IPS-NIHi11 (cell line): ENCODE measurements at places on chromosomes 12 and 14.
A peak's percentile ranks its signal among the peaks of the same experiment; 100 is the strongest.

GRCh38 chr12:77685112-77685511, 145.6 kb upstream of the NAV3 start:
- DNase-seq = peak; percentile 38

DNA sequence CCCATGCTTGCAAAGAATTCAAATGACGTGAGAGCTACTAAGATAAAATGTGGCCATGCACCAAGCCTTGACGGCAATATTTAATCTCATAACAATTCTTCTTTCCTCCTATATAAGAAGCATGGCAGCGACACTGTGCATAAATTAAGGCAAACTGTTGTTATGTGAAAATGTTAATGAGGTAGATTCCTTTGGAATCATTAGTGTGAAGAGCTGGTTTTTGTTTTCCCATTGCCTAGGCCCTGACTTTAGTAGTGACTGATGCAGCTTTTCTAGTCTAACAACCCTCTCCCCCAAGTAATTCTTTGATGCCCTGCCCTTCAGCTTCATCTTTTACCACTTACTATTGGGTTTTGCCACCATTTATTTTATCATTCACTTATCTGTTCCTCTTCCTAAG, 10.6 kb upstream of the PSEN1 start:
- DNase-seq = peak; percentile 17

DNA sequence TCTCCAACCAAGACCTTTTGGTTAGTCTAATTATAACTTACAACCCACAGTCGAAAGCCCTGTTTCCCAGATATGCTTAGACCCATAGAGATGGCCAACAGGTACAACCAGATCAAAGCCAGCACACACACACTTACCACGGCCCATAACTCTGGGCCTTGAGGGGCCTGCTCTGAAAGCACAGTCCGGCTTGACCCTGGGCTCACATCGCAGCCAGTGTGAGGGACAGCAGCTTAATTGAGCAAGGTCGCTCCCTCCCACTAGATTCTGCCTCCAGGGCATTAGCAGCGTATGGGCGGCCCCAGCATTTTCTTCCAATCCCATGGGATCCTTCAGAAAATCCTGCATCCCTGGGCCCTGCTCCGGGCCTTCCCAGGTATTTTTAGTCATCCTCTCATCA, 157.4 kb upstream of the FKBP4 start:
- no peak for DNase-seq

- DNase-seq = peak; percentile 56
These were observed 119.4 kb downstream of the CAND1 start for GRCh38 chr12:67388331-67389138.

GRCh38 chr12:124238886-124239285, 56.0 kb upstream of the RFLNA start:
- no peak for DNase-seq

DNA sequence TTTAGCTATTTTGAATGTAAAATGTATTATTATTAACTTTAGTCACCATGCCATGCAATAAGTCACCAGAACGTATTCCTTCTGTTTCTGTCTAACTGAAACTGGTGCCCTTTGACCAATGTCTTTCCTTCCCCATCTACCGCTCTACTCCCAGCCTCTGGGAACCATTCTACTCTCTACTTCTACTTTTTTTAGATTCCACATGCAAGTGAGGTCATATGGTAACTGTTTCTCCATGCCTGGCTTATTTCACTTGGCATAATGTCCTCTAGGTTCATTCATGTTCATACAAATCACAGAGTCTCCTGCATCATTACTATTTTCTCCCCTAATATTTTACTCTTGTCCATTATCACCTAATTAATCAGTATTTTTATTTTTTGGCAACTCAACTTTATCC, 160.1 kb downstream of the TMX1 start:
- DNase-seq = no peak

DNA sequence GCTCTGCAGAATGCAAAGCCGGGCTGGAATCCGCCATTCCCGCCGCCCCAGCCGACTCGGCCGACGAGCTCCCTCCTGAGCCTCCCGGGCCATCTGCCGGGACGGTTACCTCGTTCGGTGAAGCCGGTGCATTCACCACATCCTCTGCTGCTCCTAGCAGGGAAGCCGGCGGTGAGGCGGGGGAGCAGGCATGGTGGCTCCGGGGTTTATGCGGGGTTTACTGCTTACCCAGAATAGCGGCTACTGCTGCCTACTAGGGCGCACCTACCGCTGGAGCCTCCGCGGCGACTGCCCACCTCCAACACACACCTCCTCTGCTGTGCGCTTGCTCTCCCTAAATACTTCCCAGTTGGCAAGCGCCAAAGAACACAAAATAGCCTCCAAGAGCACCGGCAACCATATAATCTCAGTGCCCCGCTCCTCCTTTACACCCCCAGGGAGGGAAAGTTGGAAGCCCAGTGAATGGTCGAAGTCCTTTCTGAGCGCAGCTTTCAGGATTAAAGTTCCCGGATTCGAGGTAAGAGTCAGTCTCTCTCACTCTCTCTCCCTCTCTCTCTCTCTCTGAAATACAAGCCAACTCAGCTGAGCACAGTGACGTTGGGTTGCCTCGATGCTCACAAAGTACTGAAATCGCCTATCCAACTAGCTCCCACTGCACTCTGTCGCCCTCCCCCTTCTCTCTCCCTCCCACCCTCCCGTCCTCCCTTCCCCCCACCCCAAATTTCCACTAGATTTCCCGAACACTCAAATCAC, at the start of gene TBX5:
Gene TBX5 (minus strand): TSS at position 626 of the 753 bp plus-strand sequence. CDS start 2,246 bp downstream, outside the sequence.
- DNase-seq = no peak

GRCh38 chr12:82299319-82300025, 58.7 kb downstream of the CCDC59 start:
- peak; percentile 7 for DNase-seq

DNA sequence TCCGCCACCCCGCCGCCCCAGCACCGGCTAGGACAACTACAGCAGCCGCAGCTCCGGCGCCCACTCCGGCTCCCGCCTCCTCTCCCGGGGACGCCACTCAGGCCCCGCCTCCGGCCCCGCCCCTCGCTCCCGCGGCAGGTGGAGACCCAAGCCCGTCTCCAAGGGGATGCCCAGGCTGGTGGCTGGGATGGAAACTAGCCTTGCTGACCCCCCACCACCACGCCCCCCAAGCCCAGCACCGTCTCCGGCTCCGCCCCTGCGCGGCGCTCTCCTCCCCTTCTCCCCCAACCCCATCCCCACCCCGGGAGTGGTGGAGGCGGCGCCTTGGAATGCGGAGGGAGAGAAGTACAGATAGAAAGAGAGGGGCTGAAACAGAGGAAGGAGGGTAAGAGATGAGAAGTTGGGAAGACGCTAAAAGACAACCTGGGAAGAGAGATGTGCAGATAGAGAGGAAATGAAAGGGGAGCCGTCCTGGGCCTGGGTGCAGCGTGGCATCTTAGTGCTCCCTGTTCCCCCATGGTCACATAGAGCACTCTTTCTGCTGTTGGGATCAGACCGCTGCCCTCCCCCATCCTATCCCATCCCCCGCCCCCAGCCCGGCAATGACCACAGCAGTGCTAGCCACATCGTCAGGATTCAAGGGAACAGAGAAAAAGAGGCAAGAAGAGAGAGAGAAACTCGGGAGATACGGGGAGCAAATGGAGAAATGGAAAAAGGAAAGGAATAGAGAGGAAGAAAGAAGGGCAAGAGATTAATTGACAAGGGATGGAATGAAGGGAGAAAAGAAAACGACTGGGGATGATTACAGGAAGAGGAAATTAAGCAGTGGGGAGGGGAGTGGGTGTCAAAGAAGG, at the start of gene ITGA7:
Gene ITGA7 (minus strand): TSS at position 64 of the 854 bp plus-strand sequence. CDS start 222 bp downstream, outside the sequence.
- peak; percentile 98 for DNase-seq

DNA sequence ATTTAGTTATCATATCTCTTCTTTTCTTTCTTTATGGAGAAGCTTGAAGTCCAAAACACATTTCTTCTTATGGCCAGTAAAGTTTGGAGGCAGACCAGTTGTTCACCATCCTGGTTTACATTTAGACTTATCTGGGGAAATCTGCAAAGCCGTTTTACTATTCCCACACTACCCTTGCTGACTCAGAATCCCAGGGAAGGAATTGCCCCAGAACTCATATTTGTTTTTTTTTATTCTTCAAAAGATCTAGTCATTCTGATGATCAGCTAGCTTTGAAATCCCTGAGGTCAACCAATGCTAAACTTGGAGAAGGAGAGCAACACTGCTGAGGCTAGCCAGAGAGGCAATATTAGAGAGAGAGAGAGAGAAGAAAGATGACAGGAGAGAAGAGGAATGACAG, 12.3 kb upstream of the LMO3 start:
- DNase-seq = no peak

- DNase-seq = no peak
These were observed 249.2 kb downstream of the PAWR start for GRCh38 chr12:79441534-79441933.

DNA sequence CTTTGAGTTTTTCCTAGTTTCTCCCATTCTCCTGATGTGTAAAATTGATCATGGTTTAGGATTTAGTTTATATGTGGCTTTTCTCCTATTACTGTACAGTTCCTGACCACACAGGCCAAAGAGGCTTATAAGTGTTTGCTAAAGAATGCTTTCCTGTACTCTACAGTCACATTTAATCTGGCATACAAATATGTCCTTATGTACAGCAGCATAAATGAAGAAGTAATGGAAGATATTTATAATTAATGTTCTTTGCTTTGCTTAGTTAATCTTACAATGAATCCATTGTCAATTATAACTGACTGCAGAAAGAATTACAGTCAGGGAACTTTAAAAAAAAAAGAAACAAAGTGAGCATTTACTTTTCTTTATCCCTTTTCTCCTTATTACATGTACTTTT, 293.9 kb downstream of the KCNC2 start:
- no peak for DNase-seq

DNA sequence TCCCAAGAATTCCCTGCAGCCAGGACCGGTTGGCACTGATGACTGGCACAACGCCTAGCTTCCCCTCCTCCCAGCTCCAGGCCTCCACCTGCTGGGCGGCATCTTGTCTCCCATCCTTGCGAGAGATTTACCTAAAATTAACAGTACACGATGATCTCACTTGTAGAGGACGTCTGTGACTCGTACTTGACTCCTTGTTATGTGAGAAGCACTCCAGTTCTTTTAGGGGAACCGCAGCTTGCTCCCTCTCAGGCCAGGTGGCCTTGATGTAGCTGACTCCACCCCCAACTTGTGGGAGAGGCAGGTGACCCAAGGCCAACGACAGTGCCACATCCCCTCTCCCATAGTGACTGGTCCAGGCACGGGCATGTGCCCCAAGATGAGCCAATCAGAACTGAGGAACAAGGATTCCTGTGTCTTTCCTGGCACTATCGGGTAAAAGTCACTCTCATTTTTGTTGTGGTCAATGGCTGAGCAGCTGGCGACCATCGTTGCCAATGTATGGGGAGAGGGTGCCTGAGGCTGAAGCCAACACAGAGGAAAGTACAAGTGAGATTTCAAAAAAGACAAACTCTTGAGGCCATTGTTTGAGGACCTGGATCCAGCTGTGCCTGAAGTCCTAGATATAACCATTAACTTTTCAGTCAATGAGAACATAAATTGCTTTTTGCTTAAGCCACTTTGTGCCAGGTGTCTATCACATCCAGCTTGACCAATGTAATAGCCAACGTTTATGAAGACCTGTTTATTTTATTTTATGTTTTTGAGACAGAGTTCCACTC, 208.7 kb downstream of the RBM19 start:
- DNase-seq = peak; percentile 44

- DNase-seq = no peak
These were observed 743.5 kb downstream of the DIO2 start for GRCh38 chr14:79467835-79468234.

DNA sequence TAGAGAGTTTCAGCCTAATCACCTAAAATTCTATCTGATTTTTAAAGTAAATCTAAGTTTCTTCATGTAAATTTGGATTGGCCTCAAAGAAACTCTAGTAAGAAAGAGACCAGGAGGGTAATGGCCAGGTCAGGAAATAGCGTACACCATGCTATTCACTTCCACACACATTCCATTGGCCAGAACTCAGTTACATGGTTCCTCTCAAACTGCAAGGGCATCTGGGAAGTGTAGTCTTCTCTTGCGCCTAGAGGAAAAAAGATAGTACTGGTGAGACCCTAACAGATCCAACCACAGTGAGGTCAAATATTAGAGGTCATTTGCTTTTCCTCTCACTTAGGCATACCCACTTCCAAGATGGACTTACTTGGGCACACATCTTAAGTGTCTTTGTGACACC, 39.1 kb downstream of the MBIP start:
- no peak for DNase-seq

GRCh38 chr14:27164139-27164538, 566.3 kb upstream of the NOVA1 start:
- DNase-seq = no peak

GRCh38 chr14:97185186-97185585, 388.0 kb downstream of the VRK1 start:
- DNase-seq = peak; percentile 36

GRCh38 chr14:68820999-68821683, 28.3 kb upstream of the ZFP36L1 start:
- no peak for DNase-seq

GRCh38 chr12:109544955-109545531, 28.3 kb downstream of the MMAB start:
- no peak for DNase-seq

DNA sequence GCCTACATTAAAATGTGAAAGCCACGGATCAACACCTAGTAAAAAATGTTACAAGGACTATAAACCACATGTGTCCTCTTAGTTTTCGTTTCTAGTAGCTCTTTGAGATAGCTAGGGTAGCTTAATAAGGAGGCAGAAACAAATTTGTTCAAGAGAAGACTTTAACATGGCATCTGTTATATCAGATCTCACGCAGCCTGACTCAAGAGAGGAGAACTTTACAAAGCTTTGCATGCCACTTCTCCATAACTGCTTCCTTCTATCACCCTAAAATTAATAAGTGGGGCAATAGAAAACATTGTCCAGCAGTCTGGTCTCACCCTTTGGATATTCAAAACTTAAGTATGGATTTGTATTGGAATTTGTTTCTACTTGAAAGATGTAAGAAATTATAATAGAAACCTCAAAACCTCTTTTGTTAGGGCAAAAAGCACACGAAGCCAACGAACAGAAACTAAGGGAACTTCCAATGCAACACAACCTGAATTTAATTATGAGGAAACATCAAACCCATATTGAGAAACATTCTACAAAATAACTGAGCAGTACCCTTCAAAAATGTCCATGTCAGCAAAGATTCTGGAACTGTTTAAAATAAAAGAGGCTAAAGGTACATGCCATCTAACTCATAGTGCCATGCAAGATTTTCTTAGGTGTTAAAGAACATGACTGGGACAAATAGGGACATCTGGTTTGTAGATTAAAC, 194.8 kb downstream of the LRIG3 start:
- DNase-seq = no peak

GRCh38 chr12:69274861-69275260, 35.5 kb downstream of the CPSF6 start:
- no peak for DNase-seq

GRCh38 chr12:77630344-77630743, 200.3 kb upstream of the NAV3 start:
- DNase-seq = no peak

GRCh38 chr12:120693848-120694247, 6.9 kb downstream of the MLEC start:
- DNase-seq = peak; percentile 30

GRCh38 chr14:95769976-95770375, 56.1 kb upstream of the TCL1A start:
- no peak for DNase-seq

- DNase-seq = no peak
These were observed 123.0 kb upstream of the CPNE8 start for GRCh38 chr12:39028382-39028781.

- DNase-seq = no peak
These were observed 104.7 kb upstream of the RTL1 start for GRCh38 chr14:101008196-101008595.

GRCh38 chr12:83985084-83985483, 927.5 kb downstream of the SLC6A15 start:
- no peak for DNase-seq

GRCh38 chr12:11795913-11796459, 146.5 kb downstream of the ETV6 start:
- DNase-seq = peak; percentile 55

GRCh38 chr14:78927261-78927660, 757.1 kb downstream of the NRXN3 start:
- no peak for DNase-seq
